ENCODE measurements at places on chromosomes 7 and 10.
A peak's percentile ranks its signal among the peaks of the same experiment; 100 is the strongest.

DNA sequence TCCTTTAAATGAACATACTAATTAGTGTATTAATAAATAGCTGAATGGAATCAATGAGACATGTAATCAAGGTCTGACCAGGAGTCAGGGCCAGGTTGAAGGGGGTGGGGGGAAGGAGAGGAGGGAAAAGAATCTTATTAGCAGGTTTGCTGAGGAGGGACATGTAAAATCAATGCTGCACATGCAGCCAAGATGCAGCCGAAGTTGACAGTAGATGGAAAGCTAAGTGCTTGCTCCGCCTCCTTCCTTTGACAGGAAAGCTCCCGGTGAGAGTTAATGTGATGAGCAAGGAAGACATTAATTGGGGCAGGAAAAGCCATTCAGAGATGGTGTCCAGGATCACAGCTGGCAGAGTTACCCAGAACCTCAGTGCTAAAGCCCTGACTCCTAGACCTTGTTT is 24.4 kb downstream of the PLXNA4 start:
- no peak for DNase-seq

DNA sequence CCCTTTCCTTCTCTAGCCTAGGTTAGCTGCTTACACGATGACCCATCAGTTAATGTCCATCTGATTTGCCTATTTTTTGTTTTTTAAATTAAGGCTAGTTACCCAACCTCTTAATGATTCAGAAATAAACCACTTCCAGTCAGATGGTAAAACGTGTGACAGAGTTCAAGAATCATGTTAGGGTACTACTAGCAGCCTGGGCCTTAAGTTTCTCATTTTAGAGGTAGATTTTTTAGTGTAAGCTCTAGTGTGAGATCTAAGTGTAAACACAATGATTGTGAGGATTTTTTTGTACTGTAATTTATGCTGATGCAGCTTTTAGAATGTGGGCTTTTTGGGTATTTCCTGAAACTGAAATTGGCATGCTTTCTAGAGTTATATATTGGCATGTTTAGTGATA is 130.0 kb downstream of the CDK14 start:
- DNase-seq = no peak

- DNase-seq = no peak
These were observed 245.1 kb downstream of the CHCHD3 start for GRCh38 chr7:132836746-132837145.

DNA sequence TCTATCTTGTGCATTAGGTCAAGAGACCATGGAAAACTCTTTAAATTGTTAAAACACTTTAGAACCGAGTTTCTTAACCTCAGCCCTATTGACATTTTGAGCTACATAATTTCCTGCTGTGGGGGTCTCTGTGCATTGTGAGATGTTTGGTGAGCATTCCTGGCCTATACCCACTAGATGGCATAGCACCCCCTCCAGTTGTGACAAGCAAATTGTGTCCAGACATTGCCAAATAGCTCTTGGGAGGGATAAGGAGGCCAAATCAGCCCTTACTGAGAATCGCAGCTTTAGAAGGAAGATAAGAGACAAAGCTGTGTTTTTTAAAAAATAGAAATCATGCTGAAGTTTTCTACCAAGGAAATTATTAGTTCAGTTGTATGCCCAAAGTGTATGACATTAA is 1158.5 kb upstream of the C7orf33 start:
- no peak for DNase-seq

DNA sequence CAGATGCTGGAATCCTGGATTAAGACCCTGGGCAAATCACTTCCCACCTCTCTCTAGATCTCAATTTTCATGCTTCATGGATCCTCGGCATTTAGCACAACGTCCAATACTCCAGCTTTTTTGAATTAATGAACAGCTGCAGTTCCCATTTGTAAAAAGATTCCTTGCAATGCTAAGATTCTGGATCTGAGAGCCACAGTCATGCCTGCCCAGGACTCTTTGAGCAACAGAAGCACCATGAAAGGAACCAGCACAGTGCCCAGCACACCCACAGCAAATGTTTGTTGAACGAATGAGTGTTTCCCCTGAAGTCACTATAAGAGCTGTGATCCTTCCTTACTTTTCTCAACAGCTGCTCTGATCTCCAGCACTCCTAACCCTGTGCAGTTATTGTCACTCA is 20.8 kb upstream of the DDIT4 start:
- no peak for DNase-seq

DNA sequence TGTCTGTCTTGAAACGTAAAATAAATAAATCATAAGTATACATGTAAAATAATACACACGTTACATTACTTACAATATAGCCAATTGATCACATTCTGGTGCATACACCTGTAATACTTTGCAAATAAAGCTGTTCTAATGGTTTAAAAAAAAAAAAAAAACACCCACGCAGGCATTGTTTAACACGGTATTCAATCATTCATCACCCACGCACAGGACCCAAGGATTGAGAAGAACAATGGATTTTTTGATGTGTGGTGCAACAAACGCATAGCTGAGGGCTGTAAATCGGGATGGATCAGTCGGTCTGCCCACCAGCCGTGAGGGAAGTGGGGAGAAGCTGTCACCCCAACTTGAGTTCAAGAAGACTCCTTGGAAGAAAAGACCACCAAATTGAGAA is 8.7 kb downstream of the PITRM1 start:
- no peak for DNase-seq

DNA sequence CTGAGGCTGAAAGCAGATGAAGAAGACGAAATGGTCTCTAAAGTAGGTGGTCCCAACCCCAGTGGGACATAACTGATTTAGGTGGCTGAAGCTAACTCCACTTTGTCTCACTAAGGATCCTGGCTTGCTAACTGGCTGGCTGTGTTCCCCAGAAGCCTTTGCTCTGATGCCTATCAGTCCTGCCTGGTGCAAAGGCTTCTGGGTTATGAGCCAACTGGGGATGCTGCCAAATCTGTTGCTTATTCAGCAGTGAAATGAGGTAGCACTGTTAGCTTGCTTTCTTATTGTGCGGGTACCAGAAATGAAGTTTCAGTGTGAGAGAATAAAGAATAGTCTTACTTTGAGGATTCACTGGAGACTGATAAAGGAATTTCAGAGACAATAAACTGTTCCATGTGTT is 18.1 kb downstream of the PRKG1 start:
- DNase-seq = no peak

- DNase-seq = no peak
These were observed 286.9 kb downstream of the PTEN start for GRCh38 chr10:88150339-88150738.

DNA sequence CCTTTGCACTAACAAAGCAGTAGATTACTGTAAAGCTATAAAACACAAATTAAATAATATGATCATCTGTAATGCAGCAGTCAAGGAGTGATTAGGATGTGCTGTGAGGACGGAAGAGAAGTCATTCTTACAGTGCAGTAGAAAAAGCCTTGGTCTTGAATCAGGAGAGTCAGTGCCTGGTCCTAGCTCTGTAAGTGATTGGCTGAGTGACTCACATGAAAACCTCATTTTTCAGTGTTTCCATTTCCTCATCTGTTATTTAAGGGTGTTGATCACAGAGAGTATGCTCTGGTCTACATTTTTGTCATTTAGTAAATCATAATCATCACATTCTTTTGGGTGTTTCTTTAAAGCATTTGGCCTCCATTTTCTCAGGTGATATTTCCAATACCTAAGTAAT is 717.8 kb downstream of the LRMDA start:
- DNase-seq = no peak

DNA sequence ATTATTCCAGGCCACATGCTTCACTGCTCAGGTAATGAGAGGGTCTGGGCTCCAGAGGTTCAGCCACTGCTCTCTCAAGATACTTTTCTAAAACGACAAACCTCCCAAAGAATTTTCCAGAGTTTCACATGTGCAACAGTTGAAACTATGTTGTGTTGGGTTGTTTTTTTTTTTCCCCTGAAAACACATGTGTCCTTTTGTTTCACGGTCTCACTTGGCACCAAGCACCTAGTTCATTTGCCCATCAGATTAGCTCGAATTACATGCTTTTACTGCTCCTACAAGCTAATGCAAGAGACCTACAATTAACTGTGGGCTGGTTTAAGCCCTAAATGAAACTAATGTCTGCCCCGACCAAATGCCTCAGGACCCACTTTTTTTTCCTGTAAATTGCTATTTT is 313.3 kb downstream of the FGFR2 start:
- peak; percentile 74 for DNase-seq

GRCh38 chr7:68984306-68984705 is 614.0 kb upstream of the AUTS2 start:
- DNase-seq = no peak

- DNase-seq = no peak
These were observed 6.3 kb downstream of the EN2 start for GRCh38 chr7:155464183-155464582.

DNA sequence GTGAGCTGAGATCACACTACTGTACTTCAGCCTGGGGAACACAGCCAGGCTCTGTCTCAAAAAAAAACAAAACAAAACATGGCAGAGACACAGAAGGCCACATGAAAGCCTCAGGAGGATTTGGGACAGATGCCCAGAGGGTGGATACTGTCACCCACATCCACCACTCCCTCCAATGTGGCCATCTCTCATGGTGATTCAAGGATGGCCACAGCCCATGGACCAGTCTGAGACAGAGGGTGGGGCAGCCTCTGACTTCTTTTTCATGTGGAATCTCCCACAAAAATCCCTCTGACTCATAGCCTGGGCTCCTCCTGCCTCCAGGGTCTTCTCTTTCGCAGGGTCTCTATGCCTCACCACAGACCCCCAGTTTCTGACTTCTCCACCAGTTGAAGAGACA is 59.0 kb upstream of the GTF2I start:
- DNase-seq = no peak

GRCh38 chr10:78959924-78960285 is 108.9 kb upstream of the ZMIZ1 start:
- DNase-seq = no peak

- no peak for DNase-seq
These were observed 227.8 kb downstream of the CELF2 start for GRCh38 chr10:11245510-11245909.

DNA sequence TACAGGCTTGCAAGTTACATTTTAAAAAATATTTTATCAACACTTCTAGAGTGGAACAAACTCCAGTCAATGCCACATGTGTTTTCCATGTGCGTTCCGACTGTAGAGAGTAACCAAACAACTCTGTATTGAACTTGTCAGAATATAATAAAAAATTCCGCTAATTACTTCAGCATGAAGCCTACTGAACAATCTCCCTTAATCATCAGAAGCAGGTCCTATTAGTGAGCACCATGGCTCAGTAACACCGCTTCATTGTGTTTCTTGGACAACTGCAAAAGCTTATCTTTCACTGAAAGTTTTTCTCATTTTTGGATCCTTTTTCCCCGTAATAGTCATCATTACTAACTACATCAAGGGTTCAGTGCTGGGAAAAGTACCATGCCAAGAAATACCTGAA is 117.0 kb downstream of the MKX start:
- DNase-seq = no peak

DNA sequence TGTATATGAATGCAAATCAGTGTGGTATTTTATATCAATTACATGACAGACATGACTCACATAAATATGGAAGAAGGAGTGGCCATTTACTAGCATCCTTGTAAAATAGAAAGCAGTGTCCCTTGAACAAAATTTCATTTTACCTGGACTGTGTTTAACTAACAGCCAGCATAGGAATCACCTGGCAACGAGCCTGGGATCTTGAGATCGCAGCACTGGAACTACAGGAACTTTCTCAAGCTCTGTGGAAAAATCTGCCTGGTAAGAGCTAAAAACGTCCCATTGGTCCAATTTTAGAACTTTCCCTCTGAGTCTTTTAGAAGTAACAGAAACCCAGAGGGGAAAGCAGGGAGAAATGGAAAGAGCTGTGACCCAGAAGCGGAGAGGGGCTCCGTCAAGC is 68.9 kb upstream of the AMPH start:
- DNase-seq = no peak

DNA sequence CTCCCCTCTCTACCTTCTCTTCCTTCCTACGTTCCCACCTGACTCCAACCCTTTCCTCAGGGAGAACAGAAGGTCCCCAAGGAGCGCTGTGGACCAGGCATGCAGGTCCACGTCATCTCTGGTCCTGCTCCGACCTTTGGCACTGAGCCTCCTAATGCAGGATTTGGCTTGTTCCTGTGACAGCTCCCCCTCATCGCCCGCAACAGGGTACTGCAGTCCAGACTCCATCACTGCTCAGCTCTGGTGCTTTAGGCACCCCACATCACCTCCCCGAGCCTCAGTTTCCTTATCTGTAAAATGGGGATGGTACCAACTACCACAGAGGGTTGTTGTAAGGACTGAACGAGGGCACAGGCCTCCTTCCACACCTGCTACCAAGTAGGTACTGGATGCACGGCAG is 54.6 kb downstream of the FHIP2A start:
- DNase-seq = no peak

- DNase-seq = no peak
These were observed 92.0 kb upstream of the MKLN1 start for GRCh38 chr7:131235489-131236317.

GRCh38 chr10:34420273-34420672 is 394.8 kb downstream of the PARD3 start:
- no peak for DNase-seq

- no peak for DNase-seq
These were observed 15.8 kb downstream of the ANKRD22 start for GRCh38 chr10:88835910-88836221.

DNA sequence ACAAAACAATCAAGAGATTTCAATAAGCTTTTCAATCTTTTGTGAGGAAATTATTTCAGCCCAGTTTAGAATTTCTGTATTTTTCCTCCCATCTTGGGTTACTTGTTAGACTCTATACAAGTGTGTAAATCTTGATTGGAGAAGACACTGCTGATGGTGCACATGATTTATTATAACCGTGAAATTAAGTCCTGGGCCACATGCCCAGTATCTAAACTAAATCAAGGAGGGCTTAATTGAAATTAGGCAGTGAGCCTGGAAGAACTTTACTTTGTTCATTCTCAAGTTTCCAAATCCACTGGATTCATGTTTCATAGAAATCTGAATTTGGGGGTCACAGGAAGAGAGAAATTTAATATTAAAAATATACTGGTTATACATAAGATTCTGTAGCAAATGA is 44.5 kb downstream of the CSTF2T start:
- DNase-seq = peak; percentile 18

- no peak for DNase-seq
These were observed 25.6 kb downstream of the SH2B2 start for GRCh38 chr7:102312317-102312716.

- DNase-seq = no peak
These were observed 3.2 kb downstream of the SNCG start for GRCh38 chr10:86961481-86962091.

GRCh38 chr10:27241010-27241651 is 534 bp upstream of the ACBD5 start:
- DNase-seq = no peak
